A549 treated with Mapracorat at 1 μM for 4 hours (cell line): ENCODE measurements at places on chromosomes 16 and 17. TPM values are rescaled to one million over a fixed set of nuclear protein-coding genes. Genes with fewer than 3 reads are reported as not detected.

Gene PYY
- total RNA-seq = not detected in 5 replicates

Gene SMTNL2
- 0.15 to 0.97 TPM (median 0.36 TPM) in 5 replicates for total RNA-seq

Gene TBC1D3C
- total RNA-seq = not detected in 5 replicates

Gene NMRAL1
- total RNA-seq = 42.9 to 48.2 TPM (median 47.4 TPM) in 5 replicates

Gene P3H4
- 25.6 to 36.5 TPM (median 33.6 TPM) in 5 replicates for total RNA-seq

Gene FADS6
- not detected in 5 replicates for total RNA-seq

Gene CRYM
- total RNA-seq = 1.9 to 2.3 TPM (median 2.1 TPM) in 5 replicates

Gene WNT9B
- total RNA-seq = not detected in 5 replicates

Gene DPEP2NB
- total RNA-seq = not detected in 5 replicates

Gene CTRB1
- total RNA-seq = not detected in 5 replicates

Gene HEXIM1
- 40.6 to 48.2 TPM (median 43.3 TPM) in 5 replicates for total RNA-seq

Gene GCGR
- total RNA-seq = 0.08 to 0.64 TPM (median 0.35 TPM) in 4 of 5 replicates, not detected in the other

Gene EFCAB5
- total RNA-seq = 0.15 to 0.34 TPM (median 0.18 TPM) in 4 of 5 replicates, not detected in the other

Gene SLC47A2
- 0.08 to 0.23 TPM (median 0.13 TPM) in 4 of 5 replicates, not detected in the other for total RNA-seq

Gene SLC25A39
- total RNA-seq = 141 to 218 TPM (median 197 TPM) in 5 replicates

Gene SDR42E2
- total RNA-seq = not detected in 5 replicates

Gene CES5A
- not detected in 5 replicates for total RNA-seq

Gene CDK5R1
- 4.6 to 6.3 TPM (median 5.8 TPM) in 5 replicates for total RNA-seq

Gene GRN
- total RNA-seq = 205 to 234 TPM (median 220 TPM) in 5 replicates

Gene MYO15B
- total RNA-seq = 33.3 to 67.7 TPM (median 52.9 TPM) in 5 replicates

Gene PLEKHG4
- total RNA-seq = 9.7 to 17.3 TPM (median 14.6 TPM) in 5 replicates
